ENCODE measurements at places on chromosomes 7 and 10.

DNA sequence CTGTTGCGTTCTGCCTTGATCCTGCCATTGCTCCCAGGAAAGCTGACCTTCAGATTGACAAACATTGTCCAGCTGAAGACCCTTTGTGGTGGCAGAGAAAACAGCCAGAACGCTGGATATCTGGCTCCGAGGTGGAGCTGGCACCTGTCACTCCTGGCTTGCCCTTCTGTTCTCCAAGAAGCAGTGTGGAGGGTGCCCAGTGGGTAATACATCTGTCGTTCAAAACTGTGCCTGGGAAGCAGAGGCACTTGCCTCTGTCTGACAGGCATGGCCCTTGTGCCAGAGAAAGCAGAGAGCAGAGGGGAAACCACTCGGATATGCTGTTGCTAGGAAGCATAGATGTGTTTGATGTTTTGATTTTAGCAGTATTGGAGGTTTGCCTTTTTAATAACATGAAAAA, 231.4 kb downstream of the BMPER start:
- DNase-seq, result no peak

- no peak for DNase-seq
Measured at GRCh38 chr10:54587971-54588370, 213.1 kb downstream of the PCDH15 start.

GRCh38 chr10:124075231-124075955, 18.0 kb downstream of the CHST15 start:
- DNase-seq, result no peak

DNA sequence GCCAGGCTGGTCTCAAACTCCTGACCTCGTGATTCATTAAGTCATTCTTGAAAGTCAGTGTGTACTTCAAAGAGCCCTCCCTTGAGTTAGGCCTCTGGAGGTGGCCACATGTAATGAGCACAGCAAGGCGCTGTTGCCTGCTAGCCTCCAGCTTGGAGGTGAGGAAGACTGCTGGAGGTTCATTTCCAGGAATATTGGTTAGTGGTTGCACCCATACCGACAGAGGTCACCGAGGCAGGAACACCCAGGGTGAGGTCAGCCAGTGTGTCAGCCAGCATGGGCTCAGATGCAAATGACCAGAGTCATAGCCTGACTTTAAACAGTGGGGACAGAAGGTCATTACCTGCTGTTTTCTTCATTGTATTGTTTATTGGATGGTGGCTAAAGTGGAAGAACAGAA, 85.0 kb downstream of the PLPP4 start:
- DNase-seq, result no peak

DNA sequence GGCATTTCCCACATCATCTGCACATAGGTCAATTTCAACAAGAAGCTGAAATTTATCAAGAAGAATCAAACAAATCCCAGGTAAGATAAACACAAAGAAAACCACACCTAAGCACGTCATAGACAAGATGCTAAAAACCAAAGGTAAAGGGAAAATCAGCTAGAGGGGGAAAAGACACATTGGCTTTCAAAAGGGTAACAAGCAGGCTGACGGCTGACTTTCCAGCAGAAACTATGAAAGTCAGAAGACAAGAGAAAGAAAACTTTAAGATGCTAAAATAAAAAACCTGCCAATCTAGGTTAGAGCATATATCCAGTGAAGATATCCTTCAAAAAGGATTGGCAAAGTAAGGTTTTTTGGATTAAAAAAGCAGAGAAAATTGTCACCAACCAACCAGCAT, 59.9 kb upstream of the RHEB start:
- no peak for DNase-seq

GRCh38 chr7:66503551-66504031, 125.1 kb upstream of the KCTD7 start:
- DNase-seq, result no peak

DNA sequence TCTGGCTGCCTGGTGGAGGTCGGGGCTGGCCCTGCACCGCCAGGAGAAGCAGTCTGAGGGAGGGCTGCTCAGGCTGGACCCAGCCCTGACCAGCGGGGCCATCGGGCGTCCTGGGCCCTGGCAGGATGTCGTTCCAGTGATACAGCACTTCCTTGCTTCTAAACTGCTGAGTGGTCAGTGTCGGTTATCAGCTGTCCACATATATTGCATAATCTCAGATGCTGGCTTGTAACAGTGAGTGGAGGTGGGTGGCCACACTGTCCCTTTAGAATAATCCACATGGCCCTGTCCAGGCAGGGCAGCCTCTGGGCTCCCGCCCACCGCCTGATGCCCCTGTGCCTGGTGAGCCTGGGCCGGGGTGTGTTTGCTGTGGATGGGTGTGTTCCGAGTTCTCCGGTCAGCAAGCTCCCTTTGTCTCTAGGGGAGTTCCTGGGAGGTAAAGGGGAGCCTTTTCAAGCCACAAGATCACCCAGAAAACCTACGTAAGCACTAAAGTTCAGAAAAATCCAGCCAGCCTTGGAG, 86.1 kb downstream of the LHPP start:
- DNase-seq, result no peak

GRCh38 chr10:122849900-122850605, 4.4 kb upstream of the CUZD1 start:
- DNase-seq, result no peak

- DNase-seq, result no peak
Measured at GRCh38 chr7:134995239-134996096, 9.2 kb downstream of the AGBL3 start.

DNA sequence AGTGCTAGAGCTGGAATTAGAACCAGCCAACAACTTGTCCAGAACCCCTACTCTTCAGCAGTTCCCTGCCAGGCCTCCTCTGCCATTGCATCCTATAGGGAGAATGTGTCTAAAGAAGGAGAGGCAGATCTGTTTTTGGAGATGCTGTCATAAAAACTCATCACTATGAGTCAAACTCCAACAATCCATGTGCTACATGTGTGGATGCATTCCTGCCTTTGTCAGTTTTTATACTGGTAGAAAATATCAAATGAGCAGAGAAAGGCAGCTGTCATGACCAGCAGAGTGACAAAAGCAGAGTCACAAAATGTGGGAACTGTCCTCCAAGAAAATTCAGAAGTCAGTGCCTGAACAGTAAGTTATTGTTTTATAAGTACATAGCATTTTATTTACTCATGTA, 93.0 kb downstream of the ABLIM1 start:
- DNase-seq, result no peak

DNA sequence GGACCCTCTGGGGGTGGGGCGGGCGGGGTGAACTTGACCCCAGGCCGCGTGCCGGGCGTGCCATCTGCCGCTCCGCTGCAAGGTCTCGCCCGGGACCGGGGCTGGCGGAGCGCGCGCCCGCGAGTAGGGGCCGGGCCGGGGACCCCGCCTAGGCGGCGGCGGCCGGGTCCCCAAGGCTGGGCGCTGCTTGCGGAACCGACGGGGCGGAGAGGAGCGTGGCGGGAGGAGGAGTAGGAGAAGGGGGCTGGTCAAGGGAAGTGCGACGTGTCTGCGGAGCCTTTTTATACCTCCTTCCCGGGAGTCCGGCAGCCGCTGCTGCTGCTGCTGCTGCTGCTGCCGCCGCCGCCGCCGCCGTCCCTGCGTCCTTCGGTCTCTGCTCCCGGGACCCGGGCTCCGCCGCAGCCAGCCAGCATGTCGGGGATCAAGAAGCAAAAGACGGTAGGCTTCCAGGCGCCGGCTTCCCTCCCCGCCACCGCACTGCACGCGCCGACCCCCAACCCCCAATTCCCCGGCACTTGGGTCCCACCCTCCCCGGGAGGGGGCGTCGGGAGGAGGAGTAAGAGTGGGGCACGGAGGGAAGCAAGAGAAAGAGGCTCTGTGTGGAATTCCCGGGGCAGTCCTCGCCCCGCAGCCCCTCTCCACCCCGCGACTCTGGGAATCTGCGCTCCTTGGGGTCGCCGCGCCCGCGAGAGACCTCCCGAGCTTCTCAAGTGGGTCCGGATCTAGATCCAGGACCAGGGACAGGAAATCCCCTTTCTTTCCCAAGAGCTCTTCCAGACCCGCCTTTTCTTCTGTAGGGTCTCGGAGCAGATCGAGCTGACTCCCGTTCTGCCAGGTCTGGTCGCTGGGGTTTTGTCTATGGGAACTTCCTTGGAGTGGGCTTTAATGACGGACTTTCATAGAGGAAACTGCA, at the start of gene PAPSS2:
TSS of gene PAPSS2 (plus strand) at position 308 of the 913 bp plus-strand sequence. CDS start at position 412, 104 bp downstream.
- no peak for DNase-seq

- no peak for DNase-seq
Measured at GRCh38 chr10:98596404-98596803, 149.7 kb upstream of the HPS1 start.

DNA sequence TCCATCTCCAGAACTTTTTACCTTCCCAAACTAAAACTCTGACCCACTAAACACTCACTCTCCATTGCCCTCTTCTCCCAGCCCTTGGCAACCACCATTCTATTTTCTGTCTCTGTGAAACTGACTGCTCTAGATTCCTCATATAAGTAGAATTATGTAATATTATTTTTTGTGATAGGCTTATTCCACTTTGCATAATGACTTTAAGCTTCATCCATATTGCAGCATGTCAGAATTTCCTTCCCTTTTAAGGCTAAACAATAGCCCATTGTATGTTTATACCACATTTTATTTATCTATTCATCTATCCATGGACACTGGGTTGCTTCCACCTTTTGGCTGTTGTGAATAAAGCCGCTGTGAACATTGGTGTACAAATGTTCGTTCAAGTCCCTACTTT, 308.8 kb downstream of the RNLS start:
- DNase-seq, result no peak

- no peak for DNase-seq
Measured at GRCh38 chr10:124911124-124912067, 30.5 kb upstream of the ZRANB1 start.

- no peak for DNase-seq
Measured at GRCh38 chr7:144105211-144105610, 4.2 kb upstream of the OR2A2 start.
